NCI-H2029 (cell line): ENCODE measurements at places on chromosomes 1 and 21.

GRCh38 chr1:180257486-180257885 lies 27.4 kb downstream of the LHX4 start:
- no peak for DNase-seq

GRCh38 chr1:208559597-208560329 lies 315.6 kb upstream of the PLXNA2 start:
- no peak for DNase-seq

- DNase-seq, result peak; percentile 77
Measured at GRCh38 chr1:18557621-18558465, 72.8 kb upstream of the PAX7 start.

DNA sequence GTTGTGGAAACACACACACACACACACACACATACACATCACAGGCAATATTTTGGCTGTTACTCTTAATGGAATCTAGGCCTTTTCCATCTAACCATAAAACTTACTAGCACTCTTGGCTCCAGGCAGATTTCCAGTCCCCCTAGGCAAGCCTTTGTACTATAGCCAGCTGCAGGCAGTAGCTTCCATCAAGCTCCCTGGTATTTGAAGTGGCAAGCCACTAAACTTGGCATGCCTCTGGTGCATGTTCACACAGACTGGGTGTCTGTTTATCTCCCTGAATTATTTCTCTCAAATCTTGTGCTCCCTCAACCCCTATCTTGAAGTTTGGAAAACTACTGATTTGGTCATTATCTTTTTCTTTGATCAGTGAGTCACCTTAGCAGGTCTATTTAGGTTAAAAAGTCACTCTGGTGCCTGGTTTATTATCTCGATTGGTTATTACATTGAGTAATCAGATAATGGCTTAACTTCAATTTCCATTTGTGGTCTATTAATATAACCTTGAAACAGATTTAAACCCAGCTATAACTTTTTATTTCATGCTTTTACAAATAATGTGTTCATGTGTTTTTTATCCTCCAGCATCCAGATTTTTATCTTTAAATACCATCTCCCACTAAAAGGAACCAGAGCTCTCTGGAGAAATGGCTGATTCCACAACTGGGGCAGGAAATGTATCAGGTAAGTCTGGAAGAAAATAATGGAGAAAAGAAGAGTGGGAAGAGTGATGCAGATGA lies 2.7 kb upstream of the RBM15 start:
- no peak for DNase-seq

DNA sequence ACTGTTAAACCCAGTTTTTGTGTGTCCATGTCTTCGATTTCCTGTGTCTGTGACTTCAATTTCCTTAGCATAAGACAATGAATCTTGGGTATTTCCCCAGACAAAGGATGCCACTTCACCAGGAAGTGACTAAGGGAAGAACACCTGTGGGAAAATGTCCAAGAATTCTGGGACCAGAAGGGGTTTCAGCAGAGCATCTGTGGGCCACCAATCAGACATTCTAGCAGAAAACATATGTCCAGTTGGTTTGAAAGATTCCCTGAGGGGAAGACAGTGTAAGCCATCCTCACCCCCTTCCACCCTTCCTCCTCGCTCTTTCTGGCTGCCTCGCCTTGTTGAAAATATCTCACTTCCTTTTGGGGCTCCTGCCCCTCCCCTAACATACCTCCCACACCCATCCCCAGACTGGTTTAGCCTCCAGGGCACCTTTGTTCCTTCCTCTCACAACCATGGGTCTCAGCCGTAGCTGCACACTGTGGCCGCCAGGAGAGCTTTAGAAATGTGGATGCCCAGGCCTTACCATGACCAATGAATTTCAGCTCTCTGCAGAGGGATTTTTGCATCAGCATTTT lies 25.5 kb upstream of the IFNAR1 start:
- DNase-seq, result no peak
